Dermis blood vessel endothelial cell (primary cell): ENCODE measurements at places on chromosomes 2 and 18. TPM values are rescaled to one million over a fixed set of nuclear protein-coding genes. Genes with fewer than 3 reads are reported as not detected.

DNA sequence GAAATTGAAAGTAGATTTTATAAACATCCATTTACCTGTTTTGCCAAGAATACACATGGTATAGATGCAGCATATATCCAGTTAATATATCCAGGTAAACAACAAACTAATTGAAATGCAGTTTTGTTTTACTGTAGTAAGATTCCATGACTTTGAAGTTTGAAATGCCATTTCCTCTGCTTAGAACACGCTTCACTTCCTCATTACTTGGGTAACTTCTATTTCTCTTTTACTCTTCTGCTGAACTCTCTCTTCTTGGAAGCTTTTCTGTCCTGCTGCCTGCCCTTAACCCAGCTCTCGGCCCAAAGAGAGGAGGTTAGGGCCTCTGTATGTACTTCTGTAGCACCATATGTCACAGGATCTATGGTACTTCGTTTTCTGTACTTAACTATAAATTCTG is 14.1 kb upstream of the IL1RL2 start:
- no peak for DNase-seq

DNA sequence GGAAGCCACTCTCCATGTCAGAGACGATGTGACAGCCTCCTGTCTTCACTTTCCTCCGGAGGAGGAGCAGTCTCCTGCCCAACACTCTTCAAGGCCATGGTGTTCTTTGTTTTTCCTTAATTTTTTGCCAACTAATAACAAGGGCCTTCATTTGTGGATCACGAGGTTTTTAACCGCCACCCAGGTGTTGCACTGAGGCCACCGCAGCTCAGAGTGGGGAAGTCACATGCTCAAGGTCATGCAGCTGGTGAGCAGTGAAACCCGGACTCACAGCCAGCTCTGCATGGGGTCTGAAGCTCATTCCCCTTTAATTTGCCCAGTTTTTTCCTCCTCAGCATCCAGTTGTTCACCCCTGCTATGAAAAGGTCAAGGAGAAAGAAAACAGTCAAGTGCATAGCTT is 19.6 kb downstream of the ENOSF1 start:
- DNase-seq: no peak

DNA sequence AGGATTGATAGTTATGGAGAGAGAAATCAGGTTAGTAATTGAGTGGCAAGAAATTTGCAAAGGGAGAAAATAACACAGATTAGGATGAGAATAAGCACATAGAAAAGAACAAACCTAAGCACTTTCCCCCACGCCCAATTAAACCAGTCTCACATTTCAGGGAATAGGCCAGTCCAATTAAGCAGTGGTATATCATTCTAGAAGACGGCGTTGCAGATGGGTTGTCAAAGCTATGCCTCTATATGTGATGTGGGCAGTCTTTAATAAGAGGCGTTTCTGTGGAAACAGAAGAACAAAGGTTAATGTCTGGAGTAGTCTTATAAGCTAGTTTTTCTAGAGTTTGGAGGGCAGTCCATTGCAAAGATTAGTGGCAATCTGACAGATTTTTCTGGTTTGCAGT is 61.6 kb downstream of the B3GNT2 start:
- DNase-seq: no peak

DNA sequence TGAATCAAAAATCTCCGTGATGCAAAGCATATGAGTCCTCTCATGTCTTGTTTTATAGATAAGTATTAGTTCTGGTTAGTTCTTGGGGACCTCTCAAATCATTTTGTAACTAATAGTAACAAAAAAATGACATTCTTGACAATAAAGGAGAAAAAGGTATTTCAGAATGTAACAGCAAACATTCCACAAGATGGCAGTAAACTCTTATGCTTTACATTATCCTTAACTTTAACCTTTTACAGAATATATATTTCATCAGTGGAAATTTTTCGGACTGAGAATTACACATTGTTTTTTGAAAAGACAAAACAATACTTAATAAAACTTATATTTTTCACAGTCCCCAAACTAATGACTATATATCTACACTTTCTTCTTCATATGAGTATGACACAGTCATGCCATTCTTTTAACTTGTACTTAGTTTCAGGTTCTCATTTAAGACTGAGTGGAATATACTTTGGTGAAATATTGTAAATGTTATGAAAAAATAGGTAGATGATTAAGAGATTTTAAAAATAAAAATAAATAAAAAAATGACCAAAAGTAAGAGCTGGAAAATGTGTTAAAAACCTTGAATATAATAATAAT is 142.9 kb upstream of the NXPH2 start:
- DNase-seq: peak; percentile 13

GRCh38 chr2:241567776-241568175 is 9.2 kb downstream of the BOK start:
- no peak for DNase-seq

DNA sequence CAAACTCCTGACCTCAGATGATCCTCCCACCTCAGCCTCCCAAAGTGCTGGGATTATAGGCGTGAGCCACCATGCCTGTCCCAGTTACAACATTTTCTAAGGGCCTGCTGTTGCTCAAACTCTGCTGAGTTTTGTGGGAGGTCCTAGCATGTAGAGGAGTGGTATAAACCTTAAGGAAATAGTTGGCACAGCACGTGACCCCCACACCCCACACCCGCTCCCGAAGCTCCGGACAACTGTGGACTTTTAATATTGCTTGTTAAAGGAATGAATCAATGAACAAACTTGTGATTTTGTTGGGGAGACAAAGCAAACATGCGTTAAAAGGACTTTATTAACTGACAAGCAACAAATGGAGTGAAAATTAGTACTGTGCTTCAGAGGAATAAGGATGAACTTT is 137.8 kb upstream of the GATA6 start:
- DNase-seq: no peak

DNA sequence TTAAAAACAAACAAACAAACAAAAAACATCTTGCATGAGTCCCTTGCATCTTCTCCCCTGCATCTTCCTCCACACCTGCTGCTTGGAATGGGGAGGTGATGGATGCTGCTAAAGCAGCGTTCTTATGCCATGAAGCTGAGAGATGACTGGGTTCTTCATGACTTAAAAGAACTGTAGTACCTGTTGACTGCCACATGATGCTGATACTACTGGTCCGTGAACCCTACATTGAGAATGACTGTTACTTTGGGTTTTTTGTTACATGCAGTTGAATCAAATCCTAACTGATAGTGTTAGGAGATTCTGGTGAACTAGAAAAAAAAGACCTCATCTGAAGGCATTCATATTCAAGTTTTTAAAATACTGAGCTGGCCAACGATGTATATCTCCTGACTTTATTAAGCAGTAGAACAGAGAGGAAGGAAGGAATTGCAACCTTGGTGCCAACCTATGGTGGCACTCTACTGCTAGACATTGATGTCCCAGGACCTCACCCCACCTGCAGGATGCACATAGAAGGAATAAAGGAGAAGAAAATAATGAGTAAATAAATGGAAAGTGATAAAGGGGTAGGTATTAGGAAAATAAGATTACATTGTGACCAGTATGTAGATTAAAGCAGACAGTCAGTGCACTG is 63.2 kb upstream of the SPAG16 start:
- no peak for DNase-seq

DNA sequence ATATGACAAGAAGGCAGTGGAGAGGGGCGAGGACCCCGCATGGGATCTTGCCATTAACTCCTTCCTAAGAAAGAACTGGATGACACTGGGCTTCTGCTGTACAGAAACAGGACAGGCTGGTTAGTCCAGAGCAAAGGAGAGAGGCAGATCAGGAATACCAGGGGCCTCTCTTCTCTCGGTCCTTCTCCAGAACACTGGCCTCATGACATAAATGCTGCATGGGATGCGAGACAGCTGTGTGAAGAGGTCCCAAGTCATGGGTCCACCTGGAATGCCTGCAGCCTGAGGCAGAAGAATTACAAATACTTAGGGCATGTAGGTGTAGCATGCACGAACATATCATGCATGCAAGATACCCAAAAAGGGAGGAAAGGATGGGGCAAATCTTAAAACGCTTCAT is 9.1 kb downstream of the MBOAT2 start:
- DNase-seq: no peak

DNA sequence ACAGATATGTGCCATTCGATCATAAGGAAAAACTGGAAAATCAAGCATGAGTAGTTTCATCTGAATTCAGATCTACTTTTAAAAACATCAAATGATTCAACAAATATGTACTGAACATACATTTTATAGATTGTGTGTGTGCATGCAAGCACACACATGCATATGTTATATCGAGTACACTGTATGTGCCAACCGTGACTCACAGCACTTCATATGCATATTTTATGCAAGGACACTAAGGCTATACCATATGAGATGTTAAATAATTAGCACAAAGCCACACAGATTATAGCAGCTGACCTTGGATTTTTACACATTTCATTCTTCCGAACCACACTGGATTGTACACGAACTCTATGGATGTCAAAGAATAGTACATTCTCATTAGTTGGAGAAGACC is 161.2 kb downstream of the DNAH7 start:
- DNase-seq: no peak

DNA sequence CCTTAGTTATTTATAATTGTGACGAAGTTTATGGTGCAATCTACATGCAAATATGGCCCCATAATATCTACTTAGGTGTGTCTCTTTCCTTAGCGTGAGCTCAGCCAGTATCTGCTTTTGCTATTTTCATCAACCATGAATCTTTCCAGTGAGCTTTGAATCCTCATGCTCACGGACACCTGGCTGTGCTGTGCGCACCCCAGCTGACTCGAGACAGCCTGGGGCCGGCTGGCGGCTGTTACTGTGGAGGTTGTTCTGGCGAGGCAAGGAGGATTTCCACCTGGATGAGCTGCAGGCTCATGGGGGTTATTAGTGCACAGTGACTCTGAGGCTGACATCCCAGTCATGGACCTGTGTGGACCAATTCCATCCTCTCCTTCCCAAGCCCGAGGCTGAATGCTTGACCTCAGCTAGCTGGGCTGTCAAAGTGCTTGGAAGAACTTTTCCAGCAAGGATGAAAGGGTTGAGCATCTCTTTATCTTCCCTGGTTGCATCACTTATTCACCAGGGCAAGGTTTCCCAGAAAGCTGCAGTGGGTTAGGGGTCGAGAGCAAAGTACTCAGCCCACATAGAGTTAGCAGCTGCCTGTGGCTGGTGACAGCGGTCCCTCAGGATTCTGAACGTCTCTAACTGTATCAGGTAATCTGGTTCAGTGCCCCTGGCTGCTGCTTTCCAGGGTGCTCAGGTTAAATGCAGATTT is 141.7 kb downstream of the ARL4C start:
- DNase-seq: no peak

The ATP6V1C2 gene
- 0.14 and 0.17 TPM in 2 replicates for total RNA-seq

The ACTR3 gene
- 248 and 408 TPM in 2 replicates for total RNA-seq

The SCN3A gene
- 6.1 and 12.0 TPM in 2 replicates for total RNA-seq

The LOXHD1 gene
- under 0.01 and 0.05 TPM in 2 replicates for total RNA-seq

The SERPINB2 gene
- not detected in 2 replicates for total RNA-seq

The COLEC12 gene
- total RNA-seq: 45.1 and 64.2 TPM in 2 replicates
